ENCODE measurements at places on chromosomes 7 and 10.

- no peak for DNase-seq
Observed at GRCh38 chr10:93181271-93182048, 107.8 kb downstream of the CYP26A1 start.

GRCh38 chr7:66522518-66522917 is 106.2 kb upstream of the KCTD7 start:
- no peak for DNase-seq

DNA sequence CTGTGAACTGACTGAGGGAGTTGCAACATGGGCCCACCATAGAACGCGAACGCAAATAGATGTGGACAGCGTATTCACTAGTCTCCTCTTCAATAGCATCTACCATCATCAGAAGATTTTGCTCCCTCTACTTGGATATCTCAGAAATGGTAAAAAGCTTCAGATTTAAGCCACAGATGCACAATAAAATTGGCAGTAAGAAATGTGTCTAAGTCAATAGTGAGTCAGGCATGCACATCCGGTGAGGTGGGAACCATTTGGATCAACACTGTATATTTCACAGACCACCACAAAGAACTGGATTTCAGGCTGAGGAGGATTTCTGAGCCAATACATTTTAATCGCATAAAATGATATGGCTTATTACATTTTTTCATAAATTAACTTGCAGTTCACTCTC is 111.5 kb upstream of the ADAM12 start:
- no peak for DNase-seq

DNA sequence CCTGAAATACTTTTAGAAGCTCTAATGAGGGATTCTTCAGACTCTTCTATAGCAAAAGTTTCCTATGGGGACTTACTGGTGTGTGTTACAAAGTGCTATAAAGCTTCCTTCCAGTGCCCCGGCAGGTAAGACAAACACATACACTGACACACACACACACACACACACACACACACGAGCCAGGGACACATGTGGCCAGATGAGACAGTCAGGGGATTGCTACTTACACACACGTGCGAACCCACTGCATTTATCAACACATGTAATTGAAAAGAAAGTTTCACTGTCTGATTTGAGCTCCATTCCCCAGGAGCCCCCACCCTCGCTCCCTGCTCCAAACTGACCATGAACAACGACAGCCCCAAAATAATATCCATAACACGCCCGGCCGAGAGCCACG is 119.8 kb downstream of the PRPF18 start:
- DNase-seq = no peak

- DNase-seq = no peak
Observed at GRCh38 chr10:63627881-63628296, 106.7 kb downstream of the REEP3 start.

- no peak for DNase-seq
Observed at GRCh38 chr7:133859231-133859630, 267.9 kb upstream of the LRGUK start.

DNA sequence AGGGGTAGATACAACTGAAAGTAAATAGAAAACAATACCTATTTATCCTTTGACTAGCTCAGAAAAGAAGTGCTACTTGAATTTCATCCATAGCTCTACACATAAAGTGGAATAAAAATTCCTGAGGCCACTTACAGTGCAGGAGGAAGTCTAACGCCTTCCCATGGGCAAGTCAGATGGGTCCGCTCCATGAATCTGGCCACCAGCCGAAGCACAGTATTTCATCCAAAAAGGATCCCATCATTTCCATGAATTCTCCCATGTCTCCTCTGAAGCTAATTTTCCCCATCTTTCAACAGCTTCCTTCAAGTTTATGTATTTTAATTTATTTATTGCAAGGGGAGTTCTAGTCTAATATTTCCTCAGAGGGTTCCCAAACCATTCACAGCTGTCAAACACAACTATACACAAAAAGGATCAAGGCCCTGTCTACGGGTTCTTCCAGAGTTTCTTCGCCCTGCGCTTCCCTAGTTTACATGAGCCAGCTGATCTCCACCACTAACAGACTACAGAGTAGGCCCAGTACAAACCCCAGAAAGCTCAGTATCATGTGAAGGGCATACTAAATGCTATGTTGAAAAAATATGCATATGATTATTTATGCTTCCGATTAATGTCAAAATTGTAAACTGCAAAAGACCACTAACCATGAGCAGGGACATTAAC is 184.7 kb downstream of the DOCK4 start:
- DNase-seq = no peak

All from NCI-H1694 treated with DMSO at 0.1 percent for 48 hours (cell line).